COR-L47 (cell line): ENCODE measurements at places on chromosomes 1 and 21.

- DNase-seq, result no peak
These were observed 8.6 kb downstream of the CSTB start for GRCh38 chr21:43767498-43767983.

- no peak for DNase-seq
These were observed 151.3 kb upstream of the COL6A1 start for GRCh38 chr21:45830221-45830640.

DNA sequence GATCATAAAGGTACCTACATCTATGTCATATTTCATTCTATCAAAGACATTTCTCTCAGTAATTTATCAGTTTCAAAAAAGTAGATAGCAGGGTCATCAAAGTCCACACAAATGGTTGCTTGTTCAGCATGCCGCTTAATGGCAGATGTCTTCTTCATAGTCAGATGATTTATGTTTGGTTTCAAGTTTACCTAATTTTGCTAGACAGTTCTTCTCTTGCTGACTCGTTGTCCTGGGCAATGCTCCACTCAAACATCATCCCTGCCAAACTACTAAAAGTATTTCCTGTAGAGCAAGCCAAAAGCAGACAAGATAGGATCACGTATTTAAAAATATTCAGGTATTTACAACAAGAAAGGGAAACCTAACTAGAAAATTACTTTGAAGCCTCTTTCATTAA lies 13.6 kb downstream of the NUP210L start:
- no peak for DNase-seq

DNA sequence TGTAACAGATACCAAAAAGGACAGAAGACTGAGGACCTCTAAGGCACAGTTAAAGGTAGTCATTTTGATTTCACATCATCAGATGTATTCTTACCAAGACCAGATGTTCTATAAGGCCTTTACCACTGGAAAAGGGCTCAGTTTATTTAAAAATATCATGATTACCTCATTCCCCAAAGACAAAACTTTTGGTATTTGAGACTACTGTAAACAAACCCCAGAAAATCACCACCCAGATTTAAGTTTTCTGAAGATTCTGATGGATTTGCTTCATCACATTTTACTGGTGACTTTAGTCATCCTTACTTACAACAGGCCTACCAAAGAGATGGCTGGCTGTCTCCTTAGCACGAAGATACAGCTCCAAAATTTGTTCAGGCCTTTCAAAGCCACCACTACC lies 8.3 kb downstream of the ENAH start:
- no peak for DNase-seq

GRCh38 chr1:37657620-37658412 lies 23.1 kb upstream of the RSPO1 start:
- no peak for DNase-seq

DNA sequence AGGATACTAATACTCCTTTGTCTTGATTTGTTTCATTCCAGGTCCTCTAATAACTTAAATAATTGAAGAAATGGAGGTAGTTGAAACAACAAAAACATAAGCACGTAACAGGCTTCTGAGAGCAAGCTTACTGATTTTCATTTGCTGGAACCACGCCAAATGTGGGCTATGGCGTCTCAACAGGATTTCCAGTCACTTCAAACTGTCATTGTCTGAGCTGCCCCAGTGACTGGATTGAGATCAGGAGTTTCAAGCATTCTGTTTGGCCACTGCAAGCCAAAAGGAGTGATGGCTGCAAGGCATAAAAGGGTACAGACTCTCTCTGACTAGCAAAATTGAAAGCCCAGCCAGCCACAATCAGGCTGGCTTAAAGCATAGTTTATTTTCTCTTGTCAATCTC lies 289.9 kb downstream of the DPYD start:
- DNase-seq, result peak; percentile 71

DNA sequence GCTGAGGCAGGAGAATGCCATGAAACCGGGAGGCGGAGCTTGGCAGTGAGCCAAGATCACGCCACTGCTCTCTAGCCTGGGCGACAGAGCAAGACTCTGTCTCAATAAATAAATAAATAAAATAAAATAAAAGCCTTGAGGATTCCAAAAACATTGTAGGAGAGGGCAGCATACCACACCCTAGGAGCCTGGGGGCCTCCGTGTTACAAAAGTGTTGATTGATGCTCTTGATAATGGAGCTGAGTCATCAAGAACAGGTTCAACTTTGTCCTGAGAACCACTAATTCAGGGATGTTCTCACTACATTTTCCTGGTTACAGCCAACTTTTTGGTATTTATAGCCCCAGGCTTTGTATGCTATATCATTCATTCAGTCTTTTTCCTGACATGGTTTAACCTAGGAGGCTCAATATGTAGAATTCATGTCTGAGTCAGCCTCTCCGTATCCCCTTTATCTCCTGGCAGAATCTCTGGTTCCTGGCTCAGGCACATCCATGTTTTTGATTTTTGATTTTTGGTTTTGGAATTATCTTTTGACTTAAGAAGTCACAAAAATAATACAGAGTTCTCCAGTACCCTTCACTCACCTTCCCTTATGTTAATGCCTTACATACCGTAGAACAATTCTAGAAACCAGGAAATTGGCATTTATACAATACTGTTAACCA lies 69.4 kb downstream of the LRRC8D start:
- no peak for DNase-seq

GRCh38 chr1:204232526-204232925 lies 18.7 kb upstream of the GOLT1A start:
- no peak for DNase-seq

- DNase-seq, result no peak
These were observed 97.6 kb downstream of the PPIAL4G start for GRCh38 chr1:148385371-148386030.

DNA sequence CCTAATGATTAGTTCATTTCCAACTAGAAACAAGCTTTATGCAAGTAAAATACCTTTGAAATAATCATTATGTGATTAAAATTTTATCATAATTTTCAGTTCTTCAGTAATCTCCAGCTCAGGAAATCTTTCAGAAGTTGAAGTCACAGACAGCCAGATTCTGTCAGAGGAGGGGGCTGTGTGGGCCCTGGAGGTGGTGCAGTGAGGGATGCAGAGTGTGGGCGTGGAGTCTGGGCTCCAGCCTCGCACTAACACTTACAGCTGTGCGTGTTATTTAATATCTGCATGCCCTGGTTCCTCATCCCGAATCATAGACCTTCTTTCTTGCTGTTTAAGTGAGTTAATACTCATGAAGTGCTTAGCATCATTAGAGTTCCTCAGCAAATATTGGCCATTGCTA lies 23.9 kb downstream of the WDR64 start:
- DNase-seq, result no peak

- DNase-seq, result no peak
These were observed 27.7 kb downstream of the UCHL5 start for GRCh38 chr1:193031431-193031830.

GRCh38 chr1:29482991-29483390 lies 246.7 kb downstream of the PTPRU start:
- no peak for DNase-seq

GRCh38 chr1:27009601-27010197 lies 3.0 kb downstream of the TENT5B start:
- peak; percentile 57 for DNase-seq

- no peak for DNase-seq
These were observed 1587.3 kb downstream of the NCAM2 start for GRCh38 chr21:22585558-22585957.

GRCh38 chr1:46256523-46256922 lies 9.0 kb downstream of the RAD54L start:
- DNase-seq, result no peak

- DNase-seq, result no peak
These were observed 5.3 kb downstream of the SLAMF7 start for GRCh38 chr1:160744199-160744851.

DNA sequence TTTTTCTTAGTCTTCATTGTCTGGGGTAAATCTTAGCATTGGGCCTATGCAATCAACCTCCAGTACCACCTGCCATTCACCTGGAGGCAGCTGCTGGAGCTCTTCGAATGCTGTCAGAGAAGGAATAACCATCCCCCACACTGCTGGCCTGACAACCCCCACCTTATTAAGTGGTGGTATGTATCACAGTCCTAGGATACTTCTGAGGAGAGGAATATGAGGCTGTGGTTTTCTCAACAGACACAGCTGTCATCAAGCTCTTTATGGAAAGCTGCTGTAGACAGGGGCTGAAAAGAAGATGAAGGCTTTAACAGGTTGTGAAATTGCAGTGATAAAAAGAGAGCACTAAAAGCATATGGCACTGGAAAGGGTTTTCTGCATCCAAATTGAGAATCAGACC lies 61.7 kb downstream of the TSEN15 start:
- DNase-seq, result no peak

DNA sequence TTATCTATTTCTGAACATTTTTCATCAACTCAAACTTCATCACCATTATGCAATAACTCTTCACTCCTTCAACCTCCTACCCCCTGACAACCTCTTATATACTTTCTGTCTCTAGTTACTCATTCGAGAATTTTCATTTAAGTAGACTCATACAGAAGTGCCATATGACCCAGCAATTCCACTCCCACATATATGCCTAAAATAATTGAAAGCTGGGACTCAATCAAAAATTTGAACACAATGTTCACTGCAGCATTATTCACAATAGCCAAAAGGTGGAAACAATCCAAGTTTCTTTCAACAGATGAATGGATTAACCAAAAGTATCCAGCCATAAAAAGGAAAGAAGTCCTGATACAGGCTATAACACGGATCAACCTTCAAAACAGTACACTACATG lies 24.1 kb downstream of the COL11A1 start:
- DNase-seq, result no peak

GRCh38 chr1:157240495-157241184 lies 102.4 kb upstream of the ETV3 start:
- DNase-seq, result no peak

DNA sequence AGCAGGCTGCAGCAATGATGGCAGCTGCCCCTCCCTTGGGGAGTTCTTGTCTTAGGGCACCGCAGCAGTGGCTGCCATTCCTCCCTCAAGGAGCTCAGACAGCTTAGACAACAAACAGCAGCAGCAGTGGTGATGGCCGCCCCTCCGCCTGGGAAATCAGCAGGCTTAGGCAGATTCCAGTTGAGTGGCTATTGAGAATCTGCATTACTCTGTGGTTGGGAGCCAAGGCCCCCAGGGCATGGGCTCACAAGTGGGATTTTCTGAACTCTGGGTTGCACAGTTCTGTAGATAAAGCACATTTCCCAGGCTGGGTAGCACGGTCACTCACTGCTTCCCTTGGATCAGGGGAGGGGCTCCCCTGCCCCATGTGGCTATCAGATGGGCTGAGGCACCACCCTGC lies 1280.7 kb upstream of the TMPRSS15 start:
- DNase-seq, result no peak

DNA sequence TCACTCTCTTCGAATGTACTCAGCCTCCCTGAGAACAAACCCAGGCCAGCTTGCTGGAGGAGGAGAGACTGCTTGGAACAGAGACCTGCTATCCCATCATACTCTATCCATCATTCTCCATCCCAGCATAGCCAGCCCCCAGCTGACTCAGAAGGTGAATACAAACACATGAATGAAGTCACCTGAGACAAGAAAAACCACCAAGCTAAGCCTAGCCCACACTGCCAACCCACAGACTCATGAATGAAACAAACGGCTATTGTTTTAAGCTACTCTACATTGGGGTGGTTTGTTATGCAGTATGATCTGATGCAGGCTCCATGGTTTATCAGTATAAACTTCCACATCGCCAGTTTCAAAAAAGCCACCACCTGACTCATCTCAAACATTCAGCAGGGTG lies 395.6 kb downstream of the SETD4 start:
- no peak for DNase-seq

- no peak for DNase-seq
These were observed 56.7 kb downstream of the PTPN14 start for GRCh38 chr1:214494706-214495105.

DNA sequence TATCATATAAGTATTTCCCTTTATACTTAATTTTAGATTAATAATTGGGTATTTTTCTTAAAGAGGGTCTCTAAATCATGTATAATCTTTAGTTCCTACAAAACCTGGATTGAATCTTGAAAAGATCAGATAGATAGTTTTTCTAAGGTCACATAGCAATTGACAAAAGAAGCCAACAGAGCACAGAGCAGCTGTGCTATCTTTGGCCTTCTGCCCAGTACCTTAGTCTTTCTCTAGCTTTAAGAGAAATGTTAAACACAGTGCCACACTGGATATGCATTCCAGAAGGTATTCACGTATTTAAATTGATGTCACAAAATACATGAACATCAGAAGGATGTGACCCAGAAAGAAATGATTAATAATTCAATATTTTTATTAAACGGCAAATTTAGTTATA lies 86.8 kb downstream of the C21orf91 start:
- DNase-seq, result peak; percentile 64

GRCh38 chr1:232142403-232143314 lies 487.3 kb downstream of the SIPA1L2 start:
- DNase-seq, result no peak

DNA sequence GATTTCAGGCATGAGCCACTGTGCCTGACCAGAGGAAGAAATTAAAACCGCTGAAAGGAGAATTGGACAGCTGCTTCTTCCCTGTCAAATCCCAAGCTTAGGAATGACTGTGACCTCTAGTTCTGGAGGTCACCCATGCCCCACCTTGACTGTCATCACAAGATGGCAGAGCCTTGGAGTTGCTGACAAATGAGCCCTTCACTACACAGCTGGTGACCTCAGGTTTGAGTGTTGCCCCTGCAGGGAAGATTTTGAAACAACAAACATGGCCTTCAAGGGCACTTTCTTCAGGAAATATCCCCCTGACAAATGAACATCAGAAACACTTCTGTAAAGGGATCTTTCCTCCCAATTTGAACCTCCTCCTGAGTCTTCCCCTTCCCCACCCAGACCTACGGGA lies 6.9 kb upstream of the SLC45A3 start:
- DNase-seq, result no peak

DNA sequence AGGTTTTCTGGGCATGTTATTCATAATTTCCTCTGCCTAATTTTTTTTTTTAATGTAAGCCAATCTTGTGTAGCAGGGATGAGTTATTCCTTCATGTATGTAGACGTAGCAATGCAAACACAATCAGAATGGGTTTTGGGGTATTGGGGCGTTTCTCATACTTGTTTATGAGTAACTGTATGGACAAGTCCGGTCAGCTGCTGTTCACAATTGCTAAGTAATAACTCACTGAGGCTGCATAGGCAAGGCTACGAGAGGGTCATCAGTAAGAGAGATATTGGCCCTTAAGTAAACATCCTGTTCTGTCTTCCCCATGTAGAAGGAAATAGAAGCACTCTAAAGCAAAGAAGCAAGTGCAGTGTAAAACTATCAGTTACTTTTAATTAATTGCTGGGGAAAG lies 9.5 kb upstream of the TARS2 start:
- DNase-seq, result no peak

DNA sequence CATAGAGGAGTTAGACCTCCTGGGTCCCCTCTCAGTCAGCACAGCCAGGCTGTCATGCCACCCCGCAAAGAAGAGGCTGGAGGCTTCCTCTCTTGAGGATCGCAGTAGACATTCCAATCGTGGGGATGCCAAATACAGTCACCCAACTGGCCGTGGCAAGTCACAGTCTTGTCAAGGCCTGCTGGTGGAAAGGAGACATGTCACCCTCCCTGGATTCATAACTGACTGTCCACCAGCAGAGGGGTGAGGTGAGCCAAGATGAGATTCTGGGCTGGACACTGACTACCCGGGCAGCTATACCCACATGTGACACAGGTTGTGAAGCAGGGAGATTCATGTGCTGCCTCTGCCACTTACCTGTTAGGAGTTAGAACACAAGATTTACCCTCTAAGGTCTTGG lies 123.5 kb upstream of the NGF start:
- DNase-seq, result no peak

- DNase-seq, result no peak
These were observed 18.3 kb upstream of the NPHP4 start for GRCh38 chr1:6010554-6010953.

GRCh38 chr21:24444736-24445135 lies 1162.5 kb downstream of the MRPL39 start:
- DNase-seq, result no peak

GRCh38 chr21:41993744-41994143 lies 16.4 kb downstream of the ZBTB21 start:
- no peak for DNase-seq
